Body of pancreas (tissue), 4 donors: ENCODE measurements at places on chromosomes 11 and 22.

DNA sequence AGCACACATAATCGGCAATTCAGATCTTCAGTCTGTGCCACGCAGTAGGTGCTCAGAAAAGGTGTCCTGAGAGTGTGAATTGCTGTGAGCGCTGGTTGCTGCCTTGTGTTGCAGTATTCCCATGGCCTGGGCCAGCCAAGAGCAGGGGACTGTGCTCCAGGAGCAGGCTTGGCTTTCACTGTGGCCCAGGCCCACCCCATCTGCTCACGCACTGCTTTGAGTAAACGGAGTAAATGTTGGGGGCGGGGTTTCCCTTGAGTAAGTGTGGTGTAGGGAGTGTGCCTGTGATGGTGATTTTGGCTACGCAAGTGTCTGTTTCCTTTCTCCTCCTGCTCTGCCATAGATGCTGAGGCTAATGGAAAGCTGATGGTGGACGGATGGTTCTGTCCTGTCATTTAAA is 2.3 kb downstream of the CTTN start:
- no peak for DNase-seq

GRCh38 chr11:24833573-24833972 is 336.7 kb downstream of the LUZP2 start:
- no peak for DNase-seq

DNA sequence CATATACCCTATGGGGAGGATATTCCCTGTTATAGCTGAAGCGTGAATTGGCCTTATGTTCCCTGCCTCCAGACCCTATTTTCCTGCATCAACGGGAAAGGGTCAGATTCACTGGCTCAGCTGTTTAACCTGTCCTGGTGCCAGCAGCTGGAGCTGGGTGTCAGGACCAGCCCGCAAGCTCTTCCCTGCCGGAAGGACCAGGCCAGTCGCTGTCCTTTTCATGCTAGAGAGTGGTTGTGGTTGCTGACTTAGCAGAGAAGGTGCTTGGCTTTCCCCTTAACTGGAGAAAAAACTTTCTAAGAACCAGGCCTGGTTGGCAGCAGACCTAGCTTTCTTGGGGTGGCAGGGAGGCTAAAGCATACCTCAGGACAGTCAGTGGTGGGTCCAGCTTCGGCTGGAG is 5.2 kb upstream of the SREBF2 start:
- DNase-seq, result no peak

- DNase-seq, result no peak
Observed at GRCh38 chr11:104665641-104666040, 232.6 kb downstream of the CASP12 start.
